ENCODE measurements at places on chromosomes 6 and 20.

- peaks cover 34% of the 10 kb centered on the region for H3K4me1 ChIP-seq
- peaks cover 56% of the 10 kb centered on the region for H3K36me3 ChIP-seq
- DNase-seq: no peak
- peaks cover 2% of the 10 kb centered on the region for H3K27me3 ChIP-seq
Measured at GRCh38 chr6:73515204-73515655, 5.6 kb downstream of the EEF1A1 start.

GRCh38 chr6:116564311-116564710, 7.0 kb upstream of the RWDD1 start:
- H3K27ac ChIP-seq: no peak overlapping the region
- no peak overlapping the region for H3K4me3 ChIP-seq
- DNase-seq: no peak
- H3K4me1 ChIP-seq: peaks cover 7% of the 10 kb centered on the region

DNA sequence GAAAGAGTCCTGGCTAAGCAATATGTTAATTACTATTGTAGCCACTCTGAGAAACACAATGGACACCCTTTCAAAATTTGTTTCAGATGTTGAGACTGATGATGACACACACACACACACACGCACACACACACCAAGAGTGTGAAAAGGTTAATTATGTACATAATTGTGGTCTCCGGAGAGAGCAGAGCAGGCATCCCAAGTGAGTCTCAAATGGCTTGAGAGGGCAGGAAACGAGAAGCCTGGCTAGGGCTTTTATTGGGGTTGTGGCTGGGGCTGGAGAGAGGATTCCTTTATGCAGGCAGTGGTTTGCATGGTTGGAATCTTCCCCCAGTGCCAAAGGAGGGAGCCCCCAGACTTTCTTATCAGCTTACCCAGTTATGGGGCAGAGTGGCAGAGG, 38.2 kb upstream of the NKX2-4 start:
- H3K36me3 ChIP-seq: no peaks in the 10 kb centered on the region
- H3K4me3 ChIP-seq: no peak overlapping the region
- DNase-seq: no peak
- peaks cover 29% of the 10 kb centered on the region for H3K27me3 ChIP-seq
- no peaks in the 10 kb centered on the region for H3K4me1 ChIP-seq
- H3K27ac ChIP-seq: no peak overlapping the region

DNA sequence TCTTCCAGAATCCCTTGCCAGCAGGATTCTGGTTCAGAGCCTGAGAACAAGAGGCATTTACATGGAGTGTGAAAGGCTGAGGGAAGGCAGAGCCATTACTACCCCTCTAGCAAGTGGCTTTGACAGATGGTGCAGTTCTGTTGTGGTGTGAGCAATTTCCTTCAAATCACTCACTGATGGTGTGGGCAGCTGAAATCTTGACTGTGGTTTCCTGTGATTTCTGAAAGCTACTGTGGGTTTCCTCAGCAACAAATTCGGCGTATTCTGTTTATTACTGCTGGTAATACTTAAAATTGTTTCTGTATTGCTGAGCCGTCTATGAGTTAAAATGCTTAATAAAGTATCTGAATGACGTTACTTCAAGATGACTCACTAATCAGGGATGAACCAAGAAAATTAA, 181.5 kb upstream of the TCF21 start:
- peaks cover 6% of the 10 kb centered on the region for H3K27me3 ChIP-seq
- no peak for DNase-seq
- no peaks in the 10 kb centered on the region for H3K4me1 ChIP-seq

DNA sequence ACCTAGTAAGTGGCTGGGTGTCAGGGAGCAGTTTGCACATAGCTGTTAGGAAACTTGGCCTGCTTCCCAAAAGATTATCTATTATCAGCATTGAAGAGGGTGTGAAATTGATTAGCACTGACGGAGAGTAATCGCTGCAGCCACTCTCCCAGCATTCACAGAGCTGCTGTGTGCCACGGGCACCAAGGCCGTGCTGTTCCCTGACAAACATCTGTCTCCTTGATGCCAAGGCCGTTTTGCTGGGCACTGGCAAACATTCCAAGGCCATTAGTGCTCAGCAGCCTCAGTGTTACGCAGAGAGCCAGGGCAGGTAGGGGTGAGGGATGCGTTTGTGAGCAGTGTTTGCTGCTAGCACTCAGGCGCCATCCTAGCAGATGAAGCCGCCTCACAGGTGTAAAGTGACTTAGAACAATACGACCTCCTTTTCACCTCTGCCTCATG, 57.7 kb upstream of the VSTM2L start:
- no peaks in the 10 kb centered on the region for H3K27me3 ChIP-seq
- peaks cover 34% of the 10 kb centered on the region for H3K36me3 ChIP-seq
- peaks cover 59% of the 10 kb centered on the region for H3K4me1 ChIP-seq
- DNase-seq: no peak
